ENCODE measurements at places on chromosomes 11 and 22. TPM values are rescaled to one million over a fixed set of nuclear protein-coding genes. Genes with fewer than 3 reads are reported as not detected.

BLID gene
- total RNA-seq = 0.78 TPM

SULT4A1 gene
- not detected for total RNA-seq

GRAP2 gene
- not detected for total RNA-seq

SYCE3 gene
- not detected for total RNA-seq

OTOG gene
- not detected for total RNA-seq

MS4A4E gene
- not detected for total RNA-seq

BDNF gene
- total RNA-seq = 0.04 TPM

COMT gene
- 143 TPM for total RNA-seq

RIBC2 gene
- total RNA-seq = 1.7 TPM

PLEKHA7 gene
- total RNA-seq = 0.20 TPM

TMEM25 gene
- total RNA-seq = 25.7 TPM

ACRV1 gene
- not detected for total RNA-seq

DYNC2H1 gene
- 16.8 TPM for total RNA-seq

DDIAS gene
- 17.2 TPM for total RNA-seq

PKDREJ gene
- total RNA-seq = not detected

SYT13 gene
- total RNA-seq = not detected

NPAS4 gene
- total RNA-seq = not detected

BATF2 gene
- 0.28 TPM for total RNA-seq

LARGE2 gene
- total RNA-seq = 48.1 TPM

RGL4 gene
- not detected for total RNA-seq

BAIAP2L2 gene
- total RNA-seq = 4.0 TPM

KRTAP5-10 gene
- not detected for total RNA-seq

Data from foreskin keratinocyte (primary cell).